ENCODE measurements at places on chromosomes 11 and 22.
A peak's percentile ranks its signal among the peaks of the same experiment; 100 is the strongest.

GRCh38 chr22:21688341-21688705 is 22.5 kb downstream of the PPIL2 start:
- no peak for DNase-seq

DNA sequence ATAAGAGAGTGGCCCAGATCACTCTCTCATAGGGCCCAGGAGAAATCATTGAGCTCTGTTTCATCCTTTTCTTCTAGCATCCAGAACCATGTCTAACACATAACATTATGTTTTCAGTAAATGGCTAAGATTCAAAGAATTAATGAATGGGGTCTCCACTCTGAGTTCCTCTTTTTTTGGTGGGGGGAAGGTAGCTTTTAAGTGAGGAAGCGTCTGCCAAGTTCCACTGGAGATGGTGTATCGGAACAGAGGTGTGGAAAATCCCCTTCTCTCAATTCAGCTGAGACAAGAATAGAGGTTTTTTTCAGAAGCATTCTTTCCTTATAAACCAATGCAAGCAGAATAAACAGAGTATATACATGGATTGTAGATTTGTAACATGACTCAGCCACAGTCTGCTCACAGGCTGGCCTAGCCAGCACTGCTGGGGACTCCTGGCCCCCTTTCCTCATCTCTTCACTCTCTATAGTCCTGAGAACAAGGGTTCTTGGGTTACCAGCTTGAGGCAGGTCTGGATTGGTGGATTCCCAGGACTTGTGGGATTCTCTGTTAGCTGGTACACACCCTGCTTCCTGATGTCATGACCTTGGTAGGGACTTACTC is 97.2 kb downstream of the TRAF6 start:
- no peak for DNase-seq

- DNase-seq: peak; percentile 37
These were observed 65.5 kb upstream of the CHORDC1 start for GRCh38 chr11:90288212-90288821.

GRCh38 chr22:49970528-49971231 is 10.1 kb downstream of the PIM3 start:
- DNase-seq: peak; percentile 89

DNA sequence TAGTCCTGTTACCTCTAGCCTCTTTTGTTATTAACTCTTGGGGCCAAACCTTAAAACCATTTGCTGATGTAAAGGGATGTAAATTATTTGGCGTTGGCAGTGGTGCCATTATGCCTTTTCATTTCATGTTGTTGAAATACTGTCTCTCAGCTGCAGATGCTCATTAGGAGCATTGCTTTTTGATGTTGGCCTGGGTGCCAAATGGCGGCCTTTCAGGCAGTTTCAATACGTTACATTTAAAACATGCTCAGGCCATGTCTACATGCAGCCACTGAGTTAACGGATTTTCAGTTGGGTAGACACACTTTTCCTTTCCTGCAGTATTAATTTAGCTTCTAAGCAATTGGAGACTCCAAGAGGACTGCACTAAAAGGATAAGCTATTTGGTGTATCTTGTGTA is 5.3 kb downstream of the NCAM1 start:
- DNase-seq: no peak

GRCh38 chr11:128201801-128202200 is 385.6 kb downstream of the ETS1 start:
- DNase-seq: no peak

- DNase-seq: no peak
These were observed 313.7 kb downstream of the SWAP70 start for GRCh38 chr11:9977554-9977953.

DNA sequence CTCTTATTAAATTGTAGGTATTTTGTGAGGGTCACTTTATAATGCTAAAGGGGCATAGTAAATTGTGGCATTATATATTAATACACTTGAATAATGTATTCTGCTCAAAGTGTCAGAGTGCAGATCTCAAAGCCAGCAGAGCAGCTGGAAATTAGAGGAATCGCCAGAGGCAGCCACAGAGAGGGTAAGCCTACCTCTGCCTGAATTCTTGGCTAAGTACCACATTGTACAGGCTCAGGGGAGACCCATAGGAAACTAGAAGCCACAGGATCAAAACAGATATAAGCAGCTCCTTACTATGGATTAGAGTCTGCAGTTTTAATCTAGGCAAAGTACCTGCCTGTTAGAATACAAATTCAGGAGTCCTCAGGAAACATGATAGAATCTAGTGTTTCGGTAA is 249.3 kb downstream of the DDX10 start:
- no peak for DNase-seq

DNA sequence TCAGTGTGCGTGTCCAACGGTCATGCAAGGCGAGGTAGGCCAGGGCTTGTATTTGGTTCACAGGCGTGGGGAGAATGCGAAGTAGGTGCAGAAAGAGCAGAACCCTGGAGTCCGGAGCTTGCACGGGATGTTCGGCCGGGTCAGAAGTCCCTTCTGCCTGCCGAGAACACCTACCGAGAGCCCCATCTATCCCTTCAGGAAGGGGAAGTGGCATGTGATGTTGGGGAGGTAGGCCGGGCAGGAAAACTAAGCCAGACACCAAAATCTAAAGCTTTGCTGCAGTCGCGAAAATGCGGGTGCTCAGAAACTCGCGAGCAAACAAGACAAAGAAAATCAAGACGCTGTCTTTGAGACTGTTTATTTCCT is 435 bp upstream of the TAF6L start:
- DNase-seq: no peak

GRCh38 chr11:24747275-24748251 is 250.7 kb downstream of the LUZP2 start:
- no peak for DNase-seq

- DNase-seq: no peak
These were observed 29.6 kb downstream of the METTL15 start for GRCh38 chr11:28137832-28138231.

DNA sequence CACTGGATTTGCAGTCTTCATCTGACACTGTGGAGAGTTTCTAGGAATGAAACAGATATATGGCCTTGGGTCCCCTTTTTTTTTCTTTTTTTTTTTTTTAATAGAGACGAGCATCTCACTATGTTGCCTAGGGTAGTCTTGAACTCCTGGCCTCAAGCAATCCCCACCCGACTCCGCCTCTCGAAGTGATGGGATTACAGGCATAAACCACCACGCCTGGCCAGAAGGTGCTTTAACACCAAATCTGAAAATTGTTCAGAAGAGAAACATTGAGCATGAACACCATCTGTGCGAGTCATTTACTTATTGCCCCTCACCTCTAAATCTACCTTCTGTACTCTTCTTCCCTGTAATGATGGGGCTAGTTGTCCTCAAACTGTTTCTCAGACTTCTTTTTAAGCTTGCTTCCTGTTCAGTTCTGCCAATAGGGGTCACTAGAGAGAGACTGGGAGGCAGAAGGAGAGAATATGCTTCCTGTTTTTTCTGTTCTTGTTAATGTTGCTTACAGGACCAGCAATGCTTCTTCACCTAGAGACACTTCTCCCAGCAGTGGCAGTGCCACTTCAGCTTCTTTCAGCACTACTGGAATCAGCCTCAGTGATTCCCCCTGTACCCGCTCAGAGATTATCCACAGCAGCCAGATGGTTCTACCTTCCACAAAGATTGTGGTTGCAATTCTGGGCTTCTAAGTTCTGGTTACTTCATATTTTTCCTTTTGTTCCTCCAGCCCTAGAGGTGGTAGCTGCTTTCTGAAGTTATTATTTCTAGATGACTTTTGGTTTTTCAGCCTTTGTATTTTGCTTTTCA is 20.8 kb upstream of the ZBED5 start:
- DNase-seq: peak; percentile 61

Data from pons (tissue), 1 donor.